ENCODE measurements at places on chromosomes 12 and 14. TPM values are rescaled to one million over a fixed set of nuclear protein-coding genes. Genes with fewer than 3 reads are reported as not detected.

DNA sequence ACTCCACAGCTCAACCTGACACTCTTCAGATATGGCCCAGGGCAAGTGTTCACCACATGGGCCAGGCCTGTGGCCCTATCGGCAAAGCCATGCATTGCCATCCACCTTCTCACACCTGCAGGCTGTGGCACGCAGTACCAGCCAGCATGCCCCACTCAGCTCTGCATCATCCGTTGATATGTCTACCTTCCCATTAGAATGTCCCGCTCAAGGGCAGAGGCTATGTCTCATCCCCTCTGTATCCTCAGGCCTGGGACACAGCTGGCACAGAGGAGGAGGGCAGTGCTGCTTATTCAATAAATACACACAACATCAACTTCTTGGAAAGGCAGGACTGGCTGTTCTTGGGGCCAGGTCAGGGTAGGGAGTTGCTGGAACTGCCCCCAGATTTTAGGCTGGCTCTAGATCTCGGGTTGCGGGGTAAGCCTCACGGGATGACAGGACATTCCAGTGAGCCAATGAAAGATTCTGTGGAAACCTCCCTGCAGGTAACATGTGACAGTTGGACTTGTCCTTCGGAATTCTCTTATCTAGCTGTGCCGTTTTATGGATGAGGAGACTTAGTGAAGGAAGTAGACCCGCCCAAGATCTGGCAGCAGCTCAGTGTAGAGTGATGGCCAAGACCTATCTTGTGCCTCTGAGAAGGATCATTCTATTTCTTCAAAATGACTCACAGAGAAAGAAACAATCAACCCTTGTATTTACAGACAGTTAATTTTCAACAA lies 25.6 kb downstream of the SYNE3 start:
- no peak overlapping the region for H3K27ac ChIP-seq
- no peak for DNase-seq
- H3K4me1 ChIP-seq: peaks cover 9% of the 10 kb centered on the region
- no peak overlapping the region for H3K4me3 ChIP-seq
- no peaks in the 10 kb centered on the region for H3K36me3 ChIP-seq
- no peaks in the 10 kb centered on the region for H3K27me3 ChIP-seq

- H3K27me3 ChIP-seq: no peaks in the 10 kb centered on the region
- H3K27ac ChIP-seq: no peak overlapping the region
- no peaks in the 10 kb centered on the region for H3K36me3 ChIP-seq
- peaks cover 21% of the 10 kb centered on the region for H3K4me1 ChIP-seq
- DNase-seq: no peak
Observed at GRCh38 chr12:71688961-71689570, 3.2 kb downstream of the TMEM19 start.

DNA sequence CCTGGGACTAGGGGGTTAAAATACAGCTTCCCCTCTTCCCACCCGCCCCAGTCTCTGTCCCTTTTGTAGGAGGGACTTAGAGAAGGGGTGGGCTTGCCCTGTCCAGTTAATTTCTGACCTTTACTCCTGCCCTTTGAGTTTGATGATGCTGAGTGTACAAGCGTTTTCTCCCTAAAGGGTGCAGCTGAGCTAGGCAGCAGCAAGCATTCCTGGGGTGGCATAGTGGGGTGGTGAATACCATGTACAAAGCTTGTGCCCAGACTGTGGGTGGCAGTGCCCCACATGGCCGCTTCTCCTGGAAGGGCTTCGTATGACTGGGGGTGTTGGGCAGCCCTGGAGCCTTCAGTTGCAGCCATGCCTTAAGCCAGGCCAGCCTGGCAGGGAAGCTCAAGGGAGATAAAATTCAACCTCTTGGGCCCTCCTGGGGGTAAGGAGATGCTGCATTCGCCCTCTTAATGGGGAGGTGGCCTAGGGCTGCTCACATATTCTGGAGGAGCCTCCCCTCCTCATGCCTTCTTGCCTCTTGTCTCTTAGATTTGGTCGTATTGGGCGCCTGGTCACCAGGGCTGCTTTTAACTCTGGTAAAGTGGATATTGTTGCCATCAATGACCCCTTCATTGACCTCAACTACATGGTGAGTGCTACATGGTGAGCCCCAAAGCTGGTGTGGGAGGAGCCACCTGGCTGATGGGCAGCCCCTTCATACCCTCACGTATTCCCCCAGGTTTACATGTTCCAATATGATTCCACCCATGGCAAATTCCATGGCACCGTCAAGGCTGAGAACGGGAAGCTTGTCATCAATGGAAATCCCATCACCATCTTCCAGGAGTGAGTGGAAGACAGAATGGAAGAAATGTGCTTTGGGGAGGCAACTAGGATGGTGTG lies 1.9 kb downstream of the GAPDH start:
- H3K4me3 ChIP-seq: peak overlapping the region; percentile 97
- DNase-seq: no peak
- H3K4me1 ChIP-seq: peaks cover 46% of the 10 kb centered on the region

The MYO1H gene
- not detected for total RNA-seq

DNA sequence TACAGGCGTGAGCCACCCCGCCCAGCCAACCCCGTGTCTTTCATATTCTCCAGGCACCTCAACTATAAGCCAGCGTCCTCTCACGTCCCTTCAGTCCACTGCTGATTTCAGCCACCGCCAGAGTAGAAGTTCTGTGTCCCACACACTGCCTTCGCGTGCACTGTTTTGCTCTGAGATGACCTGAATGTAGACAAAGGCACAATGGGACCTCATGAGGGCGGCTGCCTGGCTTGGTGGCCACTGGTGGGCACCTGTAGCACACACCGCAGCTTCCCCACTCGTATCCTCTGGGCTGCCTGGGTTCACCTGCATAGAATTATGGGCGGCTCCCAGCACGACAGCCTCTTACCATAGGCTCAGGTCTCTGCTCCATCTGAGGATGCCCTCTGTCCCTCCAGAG lies 57.2 kb downstream of the GPR68 start:
- no peaks in the 10 kb centered on the region for H3K4me1 ChIP-seq
- H3K27ac ChIP-seq: no peak overlapping the region

The LTBP2 gene
- 0.93 TPM for total RNA-seq

GRCh38 chr12:71266606-71267005 lies 108.8 kb upstream of the TSPAN8 start:
- H3K4me3 ChIP-seq: no peak overlapping the region
- no peak for DNase-seq
- H3K27ac ChIP-seq: no peak overlapping the region
- H3K27me3 ChIP-seq: no peaks in the 10 kb centered on the region

- DNase-seq: no peak
- no peak overlapping the region for H3K27ac ChIP-seq
- no peak overlapping the region for H3K4me3 ChIP-seq
- peaks cover 5% of the 10 kb centered on the region for H3K36me3 ChIP-seq
- H3K27me3 ChIP-seq: no peaks in the 10 kb centered on the region
Observed at GRCh38 chr12:113863455-113863845, 102.7 kb downstream of the RBM19 start.

Measured in naive thymus-derived CD4-positive, alpha-beta T cell (primary cell).